ENCODE measurements at places on chromosomes 3 and 15. TPM values are rescaled to one million over a fixed set of nuclear protein-coding genes. Genes with fewer than 3 reads are reported as not detected.

DNA sequence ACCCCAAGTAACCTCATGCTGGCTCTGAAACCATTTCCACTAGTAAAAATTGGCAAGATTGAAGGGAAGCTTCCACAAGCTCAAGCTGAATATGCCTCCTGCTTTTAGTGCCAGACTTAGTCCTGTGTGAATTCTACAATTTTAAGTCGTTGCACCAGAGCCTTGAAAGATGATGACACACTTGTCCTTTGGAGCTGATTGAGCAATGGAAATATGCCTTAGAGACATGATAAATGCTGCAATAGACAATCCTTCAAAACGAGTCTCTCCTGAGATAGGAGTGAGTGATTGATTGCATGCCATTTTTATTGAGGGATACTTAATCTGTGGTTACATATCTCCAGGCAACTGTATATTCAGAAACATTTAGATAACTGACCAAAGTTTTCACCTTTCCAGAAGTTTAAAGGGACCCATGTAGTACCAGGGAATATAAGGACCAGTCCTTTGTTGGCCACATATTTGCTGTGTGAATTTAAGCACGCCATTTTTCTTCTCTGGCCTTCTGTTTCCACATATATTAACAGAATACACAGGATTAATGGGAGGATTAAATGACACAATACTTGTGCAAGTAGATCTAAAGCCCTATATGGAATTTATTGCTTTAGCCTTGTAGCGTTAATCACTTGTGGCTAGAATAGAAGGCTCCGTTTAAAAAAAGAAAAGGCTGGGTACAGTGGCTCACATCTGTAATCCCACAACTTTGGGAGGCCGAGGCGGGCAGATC lies 65.1 kb downstream of the PPARG start:
- no peak for DNase-seq

GRCh38 chr3:124605781-124606579 lies 124.3 kb upstream of the UMPS start:
- no peak for DNase-seq

DNA sequence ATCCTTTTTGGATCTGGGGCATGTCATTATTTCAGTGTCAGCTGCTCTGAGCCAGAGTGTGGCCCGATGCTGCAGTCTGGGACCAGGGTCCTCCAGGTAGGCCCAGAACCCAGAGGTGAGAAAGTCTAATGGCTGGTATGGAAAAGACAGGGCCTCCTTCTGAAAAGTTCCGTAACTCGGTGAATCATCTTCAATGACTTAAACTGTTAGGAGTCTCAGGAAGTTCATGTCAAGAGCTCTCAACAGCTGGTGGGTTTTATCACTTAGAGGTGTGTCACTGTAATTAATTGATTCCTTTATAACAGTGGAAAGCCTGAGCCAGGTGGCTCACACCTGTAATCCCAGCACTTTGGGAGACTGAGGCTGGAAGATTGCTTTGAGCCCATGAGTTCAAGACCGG lies 28.5 kb upstream of the PDE8A start:
- no peak for DNase-seq

CCDC50 gene
- 22.0 TPM for total RNA-seq

DNA sequence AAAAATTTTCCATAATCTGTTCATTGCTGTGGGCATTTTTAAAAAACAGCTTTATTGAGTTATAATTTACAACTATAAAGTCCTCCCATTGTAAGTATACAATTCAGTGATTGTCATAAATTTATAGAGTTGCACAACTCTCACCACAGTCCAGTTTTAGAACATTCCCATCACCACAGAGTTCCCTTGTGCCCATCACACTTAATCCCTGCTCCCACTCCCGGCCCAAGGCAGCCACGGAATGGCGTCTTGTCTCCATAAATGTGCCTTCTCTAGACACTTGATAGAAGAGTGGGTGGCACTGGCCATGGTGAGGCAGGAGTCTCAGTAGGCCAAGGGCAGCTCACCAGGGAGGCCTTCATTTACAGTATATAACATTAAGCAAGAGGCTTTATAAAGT lies 6.3 kb downstream of the TSEN2 start:
- no peak for DNase-seq

DNA sequence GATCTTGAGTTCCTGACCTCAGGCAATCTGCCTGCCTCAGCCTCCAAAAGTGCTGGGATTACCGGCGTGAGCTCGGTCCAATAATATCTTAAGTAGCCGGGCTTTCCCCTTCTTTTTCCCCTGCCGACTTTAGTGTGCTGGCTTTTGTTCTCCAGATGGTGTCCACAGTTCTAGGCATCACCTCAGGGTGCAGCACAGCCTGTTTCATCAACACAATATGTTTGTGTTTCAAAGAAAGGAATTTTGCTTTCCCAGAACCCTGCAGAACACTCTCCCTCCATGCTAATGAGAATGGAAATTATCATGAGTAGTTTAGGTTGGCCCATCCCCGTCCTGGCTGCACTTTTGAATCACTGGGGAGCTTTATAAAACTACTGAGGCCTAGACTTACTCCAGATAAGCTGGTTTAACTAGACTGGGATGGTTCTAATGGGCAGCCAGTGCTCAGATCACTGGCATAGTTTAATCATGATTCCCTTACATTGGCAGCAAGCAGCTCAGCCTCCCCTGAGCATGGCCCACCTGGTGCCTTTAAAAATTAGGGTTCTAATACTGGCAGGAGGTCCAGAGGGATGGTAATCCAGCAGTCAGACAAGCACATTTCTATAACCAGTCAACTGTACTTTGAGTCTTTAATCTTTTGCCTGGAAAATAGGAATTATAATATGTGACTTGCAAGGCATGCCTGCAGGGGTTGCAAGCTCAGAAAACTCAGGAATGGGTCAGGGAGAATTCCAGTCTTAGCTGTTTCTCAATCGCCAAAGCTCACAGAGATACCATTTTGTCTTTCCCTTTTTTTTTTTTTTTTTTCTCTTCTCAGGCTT lies 127.6 kb upstream of the RASGRP1 start:
- no peak for DNase-seq

AHSG gene
- total RNA-seq, result 1.1 TPM

- DNase-seq, result no peak
Measured at GRCh38 chr15:88323976-88324740, 67.6 kb upstream of the NTRK3 start.

GRCh38 chr3:53774414-53774813 lies 71.8 kb downstream of the CHDH start:
- DNase-seq, result no peak

Measured in H1 (cell line).